Bronchial smooth muscle cell (primary cell): ENCODE measurements at places on chromosomes 6 and 20. TPM values are rescaled to one million over a fixed set of nuclear protein-coding genes. Genes with fewer than 3 reads are reported as not detected.

The MAS1 gene
- total RNA-seq: not detected in 2 replicates

The HLA-F gene
- total RNA-seq: 2.4 and 3.9 TPM in 2 replicates

The TOMM34 gene
- total RNA-seq: 6.5 and 19.7 TPM in 2 replicates

The CRISP2 gene
- not detected in 2 replicates for total RNA-seq

The CCN6 gene
- total RNA-seq: not detected in 2 replicates

The AVP gene
- total RNA-seq: not detected in 2 replicates

The PSORS1C2 gene
- total RNA-seq: not detected in 2 replicates

The TRIM40 gene
- not detected in 2 replicates for total RNA-seq

The CABLES2 gene
- total RNA-seq: 0.47 and 0.60 TPM in 2 replicates

The PRL gene
- not detected in 2 replicates for total RNA-seq

The PACRG gene
- total RNA-seq: 0.16 and 0.17 TPM in 2 replicates

The BCAS1 gene
- under 0.01 and 0.09 TPM in 2 replicates for total RNA-seq

The CALHM4 gene
- total RNA-seq: not detected in 2 replicates

The TNXB gene
- total RNA-seq: 10.6 and 39.2 TPM in 2 replicates

The MOCS1 gene
- total RNA-seq: 5.7 and 6.3 TPM in 2 replicates

The CLPSL2 gene
- total RNA-seq: not detected in 2 replicates

The BTNL2 gene
- not detected in 2 replicates for total RNA-seq

The FOXP4 gene
- 1.0 and 1.1 TPM in 2 replicates for total RNA-seq

The RSPO3 gene
- 0.77 and 2.7 TPM in 2 replicates for total RNA-seq

The SLC35D3 gene
- total RNA-seq: not detected in 2 replicates

The ULBP1 gene
- total RNA-seq: 0.32 TPM in 1 of 2 replicates, not detected in the other
